NCI-H526 (cell line): ENCODE measurements at places on chromosomes 2 and 18.

DNA sequence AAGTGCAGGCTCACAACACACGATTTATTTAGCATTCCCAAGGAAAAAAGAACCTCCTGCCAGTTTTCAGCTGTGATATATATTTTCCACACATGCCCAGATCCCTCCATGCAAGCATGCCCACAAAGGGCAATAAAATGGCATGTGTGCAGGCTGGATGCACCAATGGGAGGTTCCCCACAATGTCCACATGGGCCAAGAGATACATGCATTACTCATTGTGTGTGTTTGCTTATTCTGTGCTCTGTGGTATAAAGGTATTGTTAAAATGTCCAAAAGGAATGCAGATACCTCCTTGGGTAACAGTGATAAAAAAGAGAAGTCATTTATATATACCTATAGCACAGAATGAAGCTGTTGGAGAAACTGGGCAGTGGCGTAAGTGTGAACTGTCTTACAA is 207.4 kb downstream of the FHOD3 start:
- DNase-seq, result no peak

- no peak for DNase-seq
Measured at GRCh38 chr2:10061221-10061925, 18.0 kb downstream of the KLF11 start.

- no peak for DNase-seq
Measured at GRCh38 chr2:177464549-177464948, 72.0 kb downstream of the AGPS start.

GRCh38 chr2:221529177-221529942 is 42.7 kb downstream of the EPHA4 start:
- DNase-seq, result no peak
